Activated CD4-positive, alpha-beta T cell treated with anti-CD3 and anti-CD28 coated beads, Interleukin-2, amount 50 U/mL, for 1 hour (primary cell): ENCODE measurements at places on chromosomes 4 and X.

- DNase-seq, result no peak
Observed at GRCh38 chr4:93839704-93840103, 11.2 kb downstream of the ATOH1 start.

GRCh38 chrX:103730147-103730795 is 19.6 kb downstream of the TMEM31 start:
- no peak for DNase-seq

DNA sequence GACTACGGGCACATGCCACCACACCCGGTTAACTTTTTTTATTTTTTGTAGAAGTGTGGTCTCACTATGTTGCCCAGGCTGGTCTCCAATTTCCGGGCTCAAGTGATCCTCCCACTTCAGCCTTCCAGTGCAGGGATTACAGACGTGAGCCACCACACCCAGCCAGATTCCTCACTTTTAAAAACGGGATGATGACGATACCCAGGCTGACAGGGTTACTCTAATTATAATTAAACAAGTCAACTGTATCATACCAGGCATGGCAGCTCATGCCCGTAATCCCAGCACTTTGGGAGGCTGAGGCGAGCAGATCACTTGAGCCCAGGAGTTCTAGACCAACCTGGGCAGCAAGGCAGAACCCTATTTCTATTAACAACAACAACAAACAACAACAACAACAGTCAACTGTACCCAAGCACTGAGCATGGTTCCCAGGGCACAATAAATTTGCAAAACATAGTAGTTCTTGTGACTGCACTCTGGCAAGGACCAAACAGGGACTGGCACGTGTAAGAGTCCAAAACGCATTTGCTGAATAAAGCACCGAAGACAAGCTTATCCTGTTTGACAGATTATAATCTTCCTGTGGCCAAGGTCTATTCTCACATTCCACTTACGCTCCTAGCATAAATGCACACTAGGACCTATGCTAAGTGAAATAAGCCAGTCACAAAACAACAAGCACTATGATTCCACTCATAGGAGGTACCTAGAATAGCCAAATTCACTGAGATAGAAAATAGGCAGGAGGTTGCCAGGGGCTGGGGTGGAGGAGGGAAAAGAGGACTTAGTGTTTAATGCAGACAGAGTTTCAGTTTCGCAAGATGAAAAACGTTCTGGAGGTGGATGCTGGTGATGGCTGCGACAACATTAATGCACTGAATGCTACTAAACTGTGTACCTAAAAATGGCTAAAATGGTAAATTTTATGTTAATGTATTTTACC is 77.5 kb downstream of the IRF2 start:
- no peak for DNase-seq

GRCh38 chrX:50736656-50737055 is 77.3 kb downstream of the SHROOM4 start:
- no peak for DNase-seq

DNA sequence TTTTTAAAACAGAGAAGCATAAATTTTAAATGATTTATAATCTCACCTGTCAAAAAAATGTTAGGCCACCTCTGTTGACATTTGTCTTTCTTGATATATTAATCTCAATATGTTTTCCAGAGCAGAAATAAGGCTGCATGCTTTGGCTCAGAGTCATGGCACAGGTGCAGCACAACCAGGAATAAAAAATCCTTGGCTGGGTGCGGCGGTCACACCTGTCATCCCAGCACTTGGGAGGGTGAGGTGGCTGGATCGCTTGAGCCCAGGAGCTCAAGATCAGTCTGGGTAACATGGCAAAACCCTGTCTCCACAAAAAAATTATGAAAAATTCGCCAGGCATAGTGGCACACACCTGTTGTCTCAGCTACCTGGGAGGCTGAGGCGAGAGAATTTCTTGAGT is 18.1 kb downstream of the CPLX1 start:
- DNase-seq, result no peak

GRCh38 chrX:154350429-154351182 is 23.8 kb downstream of the FLNA start:
- DNase-seq, result peak; percentile 0

GRCh38 chrX:54358424-54359211 is 772 bp upstream of the WNK3 start:
- peak; percentile 25 for DNase-seq

GRCh38 chr4:123409334-123409733 is 12.7 kb downstream of the SPRY1 start:
- no peak for DNase-seq

DNA sequence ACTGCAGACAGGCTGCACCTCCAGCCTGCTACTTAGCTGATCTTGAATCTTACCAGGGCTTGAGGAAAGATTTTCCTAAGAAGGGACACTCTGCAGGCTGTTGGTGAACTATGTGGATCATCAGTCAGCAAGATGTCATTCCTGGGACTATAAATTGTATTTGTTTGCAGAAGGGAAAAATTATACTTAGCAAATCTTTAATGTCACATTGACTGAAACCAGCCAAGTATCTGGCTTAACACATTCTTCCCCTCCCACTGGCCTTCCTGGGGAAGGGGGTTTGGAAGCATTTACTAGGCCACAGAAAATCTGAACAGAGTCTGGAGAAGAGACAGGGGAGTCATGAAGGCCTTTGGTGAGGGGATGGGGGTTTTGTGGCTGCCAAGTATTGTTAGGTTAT is 156.7 kb upstream of the EOLA2 start:
- DNase-seq, result no peak

GRCh38 chr4:18981234-18981615 is 959.7 kb upstream of the LCORL start:
- no peak for DNase-seq

DNA sequence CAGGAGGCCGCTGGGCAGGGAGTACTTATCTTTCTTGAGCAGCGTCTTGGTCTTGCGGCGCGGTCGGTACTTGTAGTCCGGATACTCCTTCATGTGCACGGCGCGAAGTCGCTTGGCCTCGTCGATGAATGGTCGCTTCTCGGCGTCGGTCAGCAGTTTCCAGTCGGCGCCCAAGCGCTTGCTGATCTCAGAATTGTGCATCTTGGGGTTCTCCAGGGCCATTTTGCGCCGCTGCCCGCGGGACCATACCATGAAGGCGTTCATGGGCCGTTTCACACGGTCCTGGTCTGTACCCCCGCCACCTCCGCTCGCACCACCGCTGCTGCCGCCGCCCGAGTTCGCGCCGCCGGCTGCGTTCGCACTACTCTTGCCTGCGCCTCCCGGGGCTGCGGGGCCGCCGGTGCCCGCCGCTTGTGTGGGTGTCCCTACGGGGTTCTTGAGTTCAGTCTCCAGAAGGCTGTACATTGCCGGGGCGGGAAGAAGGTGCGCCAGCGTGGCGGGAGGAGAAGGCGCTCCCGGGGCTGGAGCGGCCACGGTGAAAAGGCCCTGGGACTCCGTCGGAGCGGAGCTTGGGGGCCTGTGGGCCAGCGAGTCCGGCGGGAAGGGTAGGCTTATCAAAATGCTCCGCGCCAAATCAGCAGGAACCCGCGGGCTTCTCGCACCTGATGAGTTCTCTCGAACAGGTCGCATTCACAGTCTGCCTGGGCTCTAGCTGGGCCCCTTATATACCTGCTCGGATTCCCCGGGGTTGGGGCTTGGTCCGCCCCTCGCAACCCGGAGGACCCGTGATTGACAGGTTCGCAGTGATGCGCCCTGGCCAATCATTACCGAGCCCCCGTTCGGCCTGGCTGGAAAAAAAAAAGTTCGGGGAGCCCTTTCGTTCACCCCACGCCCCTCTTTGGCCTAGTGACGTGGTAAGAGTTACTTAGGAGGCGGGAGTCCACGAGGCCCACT is at the start of gene SOX3:
Gene SOX3 (minus strand): TSS at position 699 of the 954 bp plus-strand sequence. CDS start 9 bp downstream, at position 690.
- no peak for DNase-seq

GRCh38 chr4:6402566-6403399 is 69.6 kb downstream of the PPP2R2C start:
- DNase-seq, result no peak

DNA sequence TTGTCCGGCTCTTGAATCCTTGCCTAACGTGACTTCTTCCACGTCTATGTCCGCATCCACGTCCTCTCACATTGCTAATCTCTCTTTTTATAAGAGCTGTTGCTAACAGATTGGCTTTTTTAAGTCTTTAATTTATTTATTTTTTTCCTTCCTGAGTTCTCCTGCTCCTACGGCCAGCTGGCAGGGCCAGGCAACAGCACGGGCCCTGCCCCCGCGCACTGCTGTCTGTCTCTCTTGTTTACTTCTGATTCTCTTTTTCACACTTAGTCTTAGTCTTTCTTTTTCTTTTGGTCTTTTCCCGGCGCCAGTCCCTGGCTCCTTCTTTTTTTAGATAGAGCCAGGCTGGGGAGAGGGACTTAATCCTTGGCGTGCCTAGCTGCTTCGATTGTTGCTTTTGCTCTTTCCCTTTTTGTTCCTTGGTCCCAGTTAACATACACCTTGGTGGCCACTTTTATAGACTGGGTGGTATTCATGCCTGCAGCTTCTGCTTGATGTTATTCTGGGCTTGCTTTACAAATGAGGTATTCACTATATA is 53.2 kb upstream of the RBMX start:
- DNase-seq, result no peak

GRCh38 chr4:6926681-6927478 is 17.3 kb downstream of the TBC1D14 start:
- DNase-seq, result peak; percentile 73

DNA sequence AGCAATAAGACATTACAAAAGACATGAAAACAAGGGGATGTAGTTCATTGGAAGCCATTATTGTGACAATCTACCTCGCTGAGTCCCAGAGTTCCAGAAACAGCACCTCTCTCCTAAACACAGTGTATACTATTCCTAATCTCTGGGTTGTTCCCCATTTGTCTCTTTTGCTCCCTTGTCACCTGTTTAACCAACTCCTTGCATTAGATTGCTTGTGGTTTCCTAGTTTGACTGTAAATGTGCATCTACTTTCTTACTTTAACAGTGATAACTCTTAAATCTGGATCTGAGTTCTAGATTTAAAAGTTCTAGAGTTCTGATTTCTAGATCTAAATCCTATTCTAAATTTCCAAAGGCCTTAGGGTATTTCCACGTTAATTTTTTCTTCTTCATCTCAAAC is 71.6 kb upstream of the TET2 start:
- DNase-seq, result no peak

- DNase-seq, result no peak
Observed at GRCh38 chr4:147543034-147543433, 62.1 kb downstream of the EDNRA start.

DNA sequence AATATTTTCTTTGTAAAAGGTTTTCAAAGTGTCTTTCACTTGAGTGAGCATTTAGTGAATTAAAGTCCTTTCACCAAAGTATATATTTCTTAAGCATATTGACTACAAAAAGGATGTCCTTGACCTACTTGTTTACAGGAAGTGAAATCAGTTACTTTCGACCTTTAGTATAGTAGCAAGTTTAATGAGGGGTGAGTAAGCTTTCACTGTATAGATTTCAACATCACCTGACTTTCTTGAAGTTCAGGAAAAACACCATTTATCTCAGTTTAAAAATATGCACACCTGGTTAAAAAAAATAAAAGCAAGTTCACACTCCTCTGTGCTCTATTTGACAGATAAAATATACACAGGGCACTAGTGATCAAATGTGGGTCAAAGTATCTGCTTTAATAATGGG is 88.1 kb downstream of the CCSER1 start:
- no peak for DNase-seq

GRCh38 chrX:122586831-122587230 is 597.2 kb upstream of the GRIA3 start:
- no peak for DNase-seq

- DNase-seq, result no peak
Observed at GRCh38 chr4:53505947-53506346, 85.3 kb downstream of the LNX1 start.

GRCh38 chrX:19372547-19373331 is 29.0 kb downstream of the PDHA1 start:
- DNase-seq, result no peak

GRCh38 chr4:46506876-46507275 is 116.9 kb upstream of the GABRA2 start:
- DNase-seq, result no peak

DNA sequence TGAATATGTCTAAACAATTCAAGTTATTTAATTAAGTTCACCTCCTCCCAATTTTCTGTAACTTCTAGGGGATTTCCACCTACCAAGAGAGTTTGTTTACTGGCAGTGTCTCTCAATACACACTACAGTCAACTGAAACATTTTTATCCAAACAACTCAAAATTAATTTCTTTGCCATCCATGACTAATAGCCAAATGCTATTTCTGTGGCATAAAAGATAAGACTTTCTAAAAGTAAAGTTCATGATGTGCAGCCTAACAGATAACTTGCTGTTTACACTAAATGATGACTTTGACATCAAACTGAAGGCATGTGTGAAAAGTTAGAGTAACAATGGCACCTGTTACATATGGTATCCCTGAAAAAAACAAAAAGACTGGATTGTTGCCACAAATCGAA is 7.3 kb downstream of the TAB3 start:
- DNase-seq, result no peak

DNA sequence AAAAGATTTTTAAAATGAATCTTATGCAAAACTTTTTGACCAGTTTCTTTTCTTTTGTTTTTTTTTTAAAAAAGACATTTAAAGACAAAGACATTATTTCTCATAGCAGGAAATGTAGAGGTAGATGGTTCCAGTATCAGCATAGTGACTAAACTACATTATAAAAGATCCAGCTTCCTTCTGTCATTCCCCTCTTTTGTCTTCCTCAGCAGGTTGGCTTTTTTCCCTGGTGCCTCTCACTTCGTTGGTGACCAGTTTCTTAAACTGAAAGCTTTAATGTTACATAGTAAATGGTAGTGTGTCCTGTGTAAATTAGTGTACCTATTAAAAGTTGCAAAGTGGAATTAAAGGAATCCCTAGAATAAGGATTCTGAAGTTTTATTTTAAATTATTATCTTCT is 36.1 kb downstream of the DCK start:
- no peak for DNase-seq

GRCh38 chrX:120125444-120125843 is 9.7 kb upstream of the RHOXF1 start:
- DNase-seq, result no peak

- DNase-seq, result no peak
Observed at GRCh38 chr4:90572996-90573395, 445.8 kb downstream of the CCSER1 start.

DNA sequence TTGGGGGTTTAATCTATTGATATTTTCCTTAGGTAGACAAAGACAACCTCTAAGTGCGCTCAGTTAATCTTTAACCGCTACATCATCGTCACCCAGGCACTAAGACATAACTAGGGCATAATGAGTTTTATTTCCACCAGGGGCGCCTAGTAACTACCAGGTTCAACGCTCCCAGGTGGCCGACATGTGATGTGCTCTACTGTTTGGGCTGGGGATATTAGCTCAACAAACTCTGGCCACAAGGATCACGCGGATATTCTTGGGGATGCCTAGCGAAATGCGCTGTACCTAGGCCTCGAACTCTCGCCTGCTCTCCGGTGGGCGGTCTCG is 915 bp upstream of the RAB33B start:
- DNase-seq, result peak; percentile 70
